ENCODE measurements at places on chromosomes 2 and 18.
A peak's percentile ranks its signal among the peaks of the same experiment; 100 is the strongest.

DNA sequence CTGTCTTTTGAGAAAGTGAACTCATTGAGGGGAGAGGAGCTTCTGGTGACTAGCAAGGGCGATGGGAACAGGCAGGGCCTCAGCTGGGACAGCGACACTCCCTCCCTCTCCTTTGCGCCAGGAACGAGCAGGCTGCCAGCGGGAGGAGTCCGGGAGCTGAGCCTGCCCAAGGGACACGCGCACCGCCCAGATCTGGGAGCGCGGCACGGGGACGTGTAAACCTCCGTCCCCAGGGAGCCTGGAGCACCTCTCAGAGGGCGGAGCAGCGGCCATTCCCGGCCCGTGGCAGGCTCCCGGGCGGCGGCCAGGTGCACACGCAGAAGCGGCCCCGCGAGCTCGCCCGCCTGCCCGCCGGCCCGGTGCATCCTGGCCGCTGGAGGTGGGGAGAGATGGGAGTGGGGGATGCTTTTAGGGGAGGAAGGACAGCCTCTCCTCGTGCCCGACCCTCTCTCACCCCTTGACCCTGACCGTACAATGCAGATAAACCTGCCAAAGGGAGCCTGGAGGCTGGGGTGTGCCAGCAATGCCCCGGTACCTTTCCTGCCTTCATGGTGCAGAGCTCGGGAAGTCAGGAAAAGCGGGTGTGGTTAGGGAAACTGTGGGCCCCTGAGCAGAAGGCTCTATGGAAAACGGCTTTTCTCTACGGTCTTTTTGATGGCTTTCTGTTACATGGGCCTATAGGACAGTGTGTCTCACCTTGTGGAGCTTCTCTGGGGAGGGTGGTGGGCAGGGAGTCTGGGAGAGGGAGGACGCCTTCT, 2.2 kb downstream of the AQP4 start:
- no peak for DNase-seq

GRCh38 chr18:37303009-37303408, 262.6 kb downstream of the CELF4 start:
- no peak for DNase-seq

- DNase-seq, result no peak
Observed at GRCh38 chr2:224438726-224439125, 36.8 kb upstream of the FAM124B start.

DNA sequence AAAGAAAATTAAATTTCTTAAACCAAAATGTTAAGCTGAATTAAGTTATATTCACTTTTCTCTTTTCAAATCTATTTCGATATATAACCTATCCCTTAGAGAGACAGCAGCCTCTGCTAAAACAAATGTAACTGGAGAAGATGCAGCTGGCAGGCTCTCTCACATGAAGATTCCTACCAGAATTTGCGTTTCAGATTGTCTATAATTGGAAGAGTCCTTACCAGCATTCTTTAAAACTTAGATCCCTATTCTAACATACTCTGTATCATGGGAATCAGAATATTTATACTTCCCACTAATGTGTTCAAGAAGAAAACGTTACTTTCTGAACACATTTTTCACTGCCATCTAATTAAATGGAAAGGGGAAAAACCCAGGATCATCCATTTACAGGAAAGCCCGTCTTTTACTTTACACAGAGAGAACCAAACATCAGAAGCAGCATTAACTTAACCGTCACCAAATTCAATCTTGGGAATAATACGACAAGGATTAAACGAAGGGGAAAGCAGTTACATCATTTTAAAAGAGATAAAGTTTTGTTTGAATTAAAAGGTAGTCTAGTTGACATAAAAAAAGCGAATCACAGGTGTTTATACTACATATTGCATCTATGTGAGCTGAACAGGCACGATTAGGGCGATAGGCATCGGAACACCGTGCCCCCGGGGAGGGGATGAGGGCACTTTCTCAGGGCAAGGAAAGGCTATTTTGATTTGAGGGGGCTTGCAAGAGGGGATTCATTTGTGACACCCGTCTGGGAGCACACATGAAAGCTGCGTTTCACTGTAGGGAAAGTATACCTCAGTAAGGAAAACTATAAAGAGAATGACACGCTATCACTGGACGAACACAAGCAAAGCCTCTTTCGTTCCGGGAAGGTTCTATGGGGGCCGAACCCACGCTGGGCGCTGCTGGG, 1.3 kb downstream of the PTPN2 start:
- DNase-seq, result peak; percentile 74

DNA sequence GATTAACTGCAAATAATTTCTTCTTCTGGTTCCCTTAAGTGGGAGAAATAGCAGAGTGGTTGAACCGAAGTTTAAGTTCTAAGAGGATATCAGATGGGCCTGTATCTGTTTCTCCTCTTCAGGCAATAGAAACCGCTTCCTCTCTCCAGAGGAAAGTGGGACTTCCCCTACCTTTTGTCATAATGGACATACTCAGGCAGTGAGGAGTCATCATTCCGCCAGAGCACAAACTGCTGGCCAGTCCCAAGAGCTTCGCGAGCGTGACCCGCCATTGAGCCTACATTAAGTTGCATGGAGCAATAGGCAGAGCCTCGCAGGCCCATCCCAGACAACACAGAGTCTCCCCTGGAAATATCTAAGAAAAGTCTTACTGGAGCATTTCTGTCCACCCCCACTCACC, 158.9 kb downstream of the LDLRAD4 start:
- no peak for DNase-seq

DNA sequence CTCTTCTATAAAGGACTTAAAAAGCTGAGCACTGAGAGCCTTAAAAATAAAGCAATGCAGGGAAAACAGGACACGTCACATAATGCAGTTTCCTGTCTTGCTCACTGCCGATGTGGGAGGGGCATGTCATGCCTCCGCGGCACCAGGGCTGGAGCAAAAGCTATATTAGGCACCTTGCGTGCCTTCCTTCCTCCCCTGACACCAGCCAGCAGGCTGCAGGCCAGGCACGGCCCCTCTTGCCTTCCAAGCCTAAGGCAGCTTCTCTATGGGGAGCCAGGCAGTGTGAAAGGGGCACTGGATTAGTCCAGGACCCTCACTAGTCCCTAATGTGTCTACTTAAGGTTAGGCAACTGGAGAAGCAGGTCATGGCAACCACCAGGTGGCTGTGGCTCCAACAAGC, 26.3 kb downstream of the MRPL35 start:
- no peak for DNase-seq

- DNase-seq, result no peak
Observed at GRCh38 chr18:5513947-5514346, 29.9 kb downstream of the EPB41L3 start.

GRCh38 chr18:35088921-35089320, 47.7 kb downstream of the MAPRE2 start:
- DNase-seq, result no peak

GRCh38 chr2:26298638-26299393, 47.1 kb upstream of the SELENOI start:
- DNase-seq, result peak; percentile 49

DNA sequence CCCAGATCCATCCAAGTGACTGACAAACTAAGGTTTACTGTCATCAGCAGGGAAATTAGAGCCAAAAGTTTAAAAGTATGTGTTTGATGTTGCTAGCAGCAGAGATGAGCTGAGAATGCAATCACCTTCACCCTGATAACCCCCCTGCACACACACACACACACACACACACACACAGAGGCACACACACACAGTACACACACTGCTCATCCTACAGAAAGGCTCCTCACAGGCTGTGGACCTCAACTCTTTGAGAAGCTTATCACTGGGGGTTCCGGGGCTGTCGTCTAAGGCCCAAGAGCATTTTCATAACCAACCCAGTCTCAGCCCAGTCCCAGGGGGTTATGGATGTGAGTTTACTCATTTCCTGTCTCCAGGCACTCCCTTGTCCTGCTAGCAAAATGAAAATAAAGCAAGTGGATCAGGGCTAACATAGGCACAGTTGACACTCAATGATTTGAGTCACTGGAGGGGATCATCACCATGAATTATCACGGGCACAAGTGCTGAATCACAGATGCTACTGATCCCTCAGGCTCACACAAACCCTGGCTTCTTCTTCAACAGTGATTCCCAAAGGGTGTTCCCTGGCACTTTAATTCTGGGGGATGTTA, 76.6 kb downstream of the ALK start:
- peak; percentile 11 for DNase-seq

- DNase-seq, result peak; percentile 90
Observed at GRCh38 chr2:40281021-40281940, 170.6 kb downstream of the SLC8A1 start.

GRCh38 chr18:49890041-49890440, 76.7 kb upstream of the ACAA2 start:
- DNase-seq, result no peak

DNA sequence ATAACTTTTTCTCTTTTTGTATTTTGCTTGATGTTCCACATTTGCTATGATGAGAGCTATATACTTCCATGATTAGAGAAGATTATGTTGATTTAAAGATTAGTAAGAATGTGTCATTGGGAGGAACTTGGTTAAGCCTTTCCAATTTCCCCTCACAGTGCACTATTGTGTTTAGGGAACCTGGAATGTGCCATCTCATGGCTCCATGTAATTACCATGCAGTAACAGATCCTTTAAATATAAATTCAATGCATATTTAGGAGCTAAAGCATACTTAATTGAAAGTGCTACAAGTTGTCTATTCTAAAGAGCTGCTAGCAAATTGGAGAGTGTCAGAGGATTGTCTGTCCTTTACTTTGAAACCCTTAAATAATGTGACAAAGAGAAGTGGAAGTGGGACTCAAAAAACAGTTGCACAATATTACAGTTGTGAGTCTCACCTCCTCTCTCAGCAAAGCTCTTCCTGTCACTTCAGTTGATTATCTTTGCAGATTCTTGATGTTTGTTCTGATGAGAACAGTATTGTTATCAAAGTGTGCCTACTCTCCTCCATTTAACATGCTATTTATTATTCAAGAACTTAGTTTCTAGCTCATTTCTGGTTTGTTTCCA, 1162.7 kb upstream of the ZEB2 start:
- DNase-seq, result no peak

GRCh38 chr2:12068796-12069538, 322.5 kb downstream of the LPIN1 start:
- DNase-seq, result no peak

GRCh38 chr2:68715353-68716041, 19.1 kb upstream of the ARHGAP25 start:
- DNase-seq, result peak; percentile 47

DNA sequence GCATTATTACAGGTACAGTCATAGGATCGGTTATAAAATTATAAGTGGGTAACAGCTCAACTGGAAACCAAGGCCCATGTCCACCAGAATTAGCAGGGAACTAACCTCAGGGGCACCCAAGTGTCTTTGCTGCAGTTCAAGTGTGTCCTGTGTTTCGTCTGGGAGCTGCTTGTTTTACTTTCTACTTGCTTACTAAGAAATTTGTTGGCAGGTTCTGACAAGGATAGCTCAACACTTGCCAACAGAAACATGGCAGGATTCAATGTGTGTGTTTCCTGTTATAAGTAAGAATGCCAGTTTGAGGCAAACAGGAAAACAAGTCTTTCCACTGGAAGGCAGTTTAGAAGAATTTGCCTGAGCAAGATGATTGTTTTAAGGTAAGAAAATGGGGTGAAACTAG, 104.5 kb downstream of the EPHA4 start:
- no peak for DNase-seq

DNA sequence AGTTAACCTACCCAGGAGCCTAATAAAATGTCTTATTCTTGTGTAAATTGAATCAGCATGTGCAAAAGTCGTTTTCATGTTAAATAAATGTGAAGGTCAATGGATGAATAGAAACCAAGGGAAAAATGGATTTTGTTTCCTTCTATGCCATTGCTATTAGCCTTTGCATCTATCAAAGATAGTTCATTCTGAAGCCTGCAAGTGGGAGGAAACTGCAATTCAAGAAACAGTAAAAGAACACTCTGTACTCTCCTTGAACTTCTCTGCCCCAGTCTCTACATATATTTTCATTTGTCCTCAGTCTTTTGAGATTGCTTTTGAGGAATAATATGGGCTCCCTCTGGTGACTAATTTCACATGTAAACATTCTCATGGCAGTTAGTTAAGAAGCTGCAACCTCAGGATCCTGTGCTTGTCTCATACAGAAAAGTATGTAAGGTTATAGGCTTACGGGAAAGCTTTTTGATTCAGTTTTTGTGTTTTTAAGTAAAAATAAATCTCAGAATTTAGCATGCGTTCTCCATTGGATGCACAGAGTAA, 1590.0 kb upstream of the LRRTM1 start:
- no peak for DNase-seq

- no peak for DNase-seq
Observed at GRCh38 chr2:217864963-217865772, 137.6 kb downstream of the TNS1 start.

GRCh38 chr2:26727641-26728561, 35.4 kb downstream of the KCNK3 start:
- no peak for DNase-seq

DNA sequence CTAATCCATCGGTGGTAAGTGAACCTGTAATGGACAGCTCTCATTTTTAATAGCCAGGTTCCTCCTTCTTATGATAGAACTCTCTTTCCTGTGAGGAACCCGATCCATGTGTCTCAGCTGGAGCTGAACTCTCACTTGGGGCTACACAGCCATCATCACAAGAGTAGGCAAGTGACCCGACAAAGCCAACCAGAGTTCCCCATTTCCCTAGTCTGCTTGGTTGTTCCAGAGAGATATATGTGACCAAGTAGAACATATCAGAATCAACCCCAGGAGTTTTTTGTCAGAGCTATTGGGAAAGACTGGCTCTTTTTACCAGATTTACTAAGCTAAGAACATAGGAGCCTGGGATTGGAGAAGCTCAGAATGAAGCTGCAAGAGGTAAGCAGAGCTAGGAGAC, 14.6 kb upstream of the HNRNPLL start:
- DNase-seq, result no peak

GRCh38 chr18:9516437-9517064, 41.2 kb downstream of the RALBP1 start:
- DNase-seq, result peak; percentile 38

DNA sequence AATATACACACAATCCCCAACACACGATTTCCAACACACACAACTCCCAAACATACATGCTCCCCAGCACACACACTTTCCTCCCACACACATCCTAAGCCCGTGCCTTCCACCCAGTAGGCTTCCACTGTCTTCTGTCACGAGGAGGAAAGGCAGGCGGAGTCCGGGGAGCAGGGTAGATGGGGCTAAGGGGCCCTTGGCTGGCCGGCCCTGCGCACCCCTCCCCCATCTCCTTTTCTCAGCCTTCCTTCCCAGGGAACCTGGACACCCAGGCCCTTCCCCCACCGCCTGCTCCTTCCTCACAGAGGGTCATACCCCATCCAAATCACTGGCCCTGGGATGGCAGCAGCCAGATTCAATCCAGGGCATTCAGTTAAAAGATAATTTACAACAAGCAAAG, 3.4 kb upstream of the PDCD1 start:
- no peak for DNase-seq

GRCh38 chr2:188811522-188811921, 162.7 kb upstream of the COL3A1 start:
- DNase-seq, result peak; percentile 25
